ENCODE measurements at places on chromosomes 4 and X.
A peak's percentile ranks its signal among the peaks of the same experiment; 100 is the strongest.

DNA sequence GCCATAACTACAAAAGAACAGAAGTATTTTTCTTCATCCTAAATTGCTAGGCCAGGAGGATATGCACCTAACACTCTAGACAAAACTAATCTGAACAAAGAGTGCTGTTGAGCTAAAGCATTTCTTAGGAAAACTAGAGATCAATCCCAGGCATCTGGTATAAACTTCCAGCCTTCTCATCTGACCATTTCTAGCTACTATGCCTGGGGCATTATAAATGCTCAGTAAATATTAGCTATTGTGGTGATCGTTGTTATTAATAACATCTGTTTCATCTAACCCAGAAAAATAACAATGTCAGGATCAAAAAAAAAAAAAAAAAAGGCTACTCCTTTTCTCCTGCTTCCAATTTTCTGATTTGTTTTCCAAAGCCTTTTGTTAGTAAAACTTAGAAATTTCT, 7.7 kb upstream of the SLC10A6 start:
- no peak for DNase-seq

DNA sequence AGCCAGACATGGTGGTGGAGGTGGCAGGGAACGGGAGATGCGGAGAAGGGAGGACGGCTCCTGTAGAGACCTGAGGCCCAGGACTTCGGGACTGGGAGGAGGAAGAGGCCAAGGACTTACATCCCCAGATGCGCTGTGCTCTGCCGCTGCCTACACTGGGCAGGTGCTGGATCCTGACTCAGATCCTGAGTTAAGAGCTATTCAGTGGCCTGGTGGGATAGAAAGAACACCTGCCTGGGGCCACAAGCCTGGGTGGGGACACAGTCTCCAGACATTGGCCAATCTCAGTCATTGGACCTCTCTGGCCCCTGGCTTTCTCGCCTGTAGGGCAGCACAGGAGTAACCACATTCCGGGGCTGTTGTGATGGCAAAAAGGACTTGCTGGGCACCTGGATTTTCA, 10.9 kb upstream of the MSX1 start:
- no peak for DNase-seq

DNA sequence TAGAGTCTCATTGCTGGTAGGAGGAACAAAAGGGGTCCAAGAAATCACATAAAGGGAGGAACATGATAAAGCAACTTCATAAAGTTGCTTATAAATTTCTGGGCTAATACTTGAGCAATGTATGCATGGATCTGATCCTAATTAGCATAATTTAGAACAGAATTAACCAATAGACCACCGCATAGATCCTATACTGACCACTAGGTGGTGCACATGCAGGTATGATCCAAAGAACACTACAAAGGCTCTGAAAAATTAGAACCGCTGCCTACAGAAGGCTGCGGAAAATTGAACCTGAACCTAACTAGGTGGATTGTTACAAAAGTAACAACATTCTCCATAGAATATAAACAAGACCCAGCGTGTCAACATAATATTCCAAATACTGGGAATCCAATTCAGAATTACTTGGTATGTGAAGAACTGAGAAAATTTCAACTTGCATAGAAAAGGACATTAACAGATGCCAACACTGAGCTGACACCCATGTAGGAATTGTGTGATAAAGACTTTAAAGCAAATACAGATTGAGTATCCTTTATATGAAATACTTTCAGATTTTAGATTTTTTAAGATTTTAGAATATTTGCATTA, 23.3 kb downstream of the BRCC3 start:
- peak; percentile 45 for DNase-seq

- no peak for DNase-seq
These were observed 1.9 kb downstream of the RNF4 start for GRCh38 chr4:2470791-2471190.

DNA sequence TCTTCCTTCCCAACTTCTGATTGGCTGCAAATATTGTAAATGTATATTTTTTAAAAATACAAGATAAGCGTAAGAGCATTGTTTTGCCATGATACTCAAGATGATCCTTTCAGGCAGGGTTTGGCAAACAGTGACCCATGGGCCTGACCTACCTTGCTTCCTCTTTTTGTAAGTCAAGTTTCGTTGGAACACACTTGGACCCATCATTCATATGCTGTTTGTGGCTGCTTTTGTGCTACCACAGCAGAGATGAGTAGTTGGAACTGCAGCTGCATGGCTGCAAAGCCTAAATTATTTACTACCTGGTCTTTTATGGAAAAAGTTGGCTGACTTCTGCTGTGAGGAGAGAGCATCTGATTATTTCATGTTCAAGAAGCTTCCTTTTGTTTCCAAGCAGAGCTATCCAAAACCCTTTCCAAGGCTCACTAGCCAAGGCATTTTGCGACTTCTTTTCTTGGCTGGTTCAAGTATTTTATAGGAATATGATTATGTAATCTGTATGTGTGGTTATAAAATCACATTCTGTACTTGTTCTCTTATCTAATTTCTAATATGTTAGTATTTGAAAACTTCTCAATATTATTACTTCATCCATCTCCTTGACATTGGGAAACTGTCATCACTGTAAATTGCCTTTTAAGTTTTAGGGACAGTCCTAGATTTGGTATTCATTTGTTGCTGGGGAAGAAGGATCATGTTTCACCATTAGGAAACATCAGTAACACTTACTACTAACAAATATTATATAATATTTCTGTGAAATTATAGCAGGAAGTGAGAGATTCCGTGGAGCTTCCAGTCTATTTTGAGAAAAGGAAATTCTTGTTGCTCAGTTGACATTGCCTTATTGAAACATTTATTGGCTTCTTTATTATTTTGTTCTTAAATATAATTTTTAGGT, 109.2 kb downstream of the ARHGAP10 start:
- DNase-seq = no peak
